Activated naive CD4-positive, alpha-beta T cell treated with anti-CD3 and anti-CD28 coated beads, Interleukin-2, amount 10 ng/mL, durations not matched to agents 7 days and 5 days (primary cell): ENCODE measurements at places on chromosomes 6 and 20.

DNA sequence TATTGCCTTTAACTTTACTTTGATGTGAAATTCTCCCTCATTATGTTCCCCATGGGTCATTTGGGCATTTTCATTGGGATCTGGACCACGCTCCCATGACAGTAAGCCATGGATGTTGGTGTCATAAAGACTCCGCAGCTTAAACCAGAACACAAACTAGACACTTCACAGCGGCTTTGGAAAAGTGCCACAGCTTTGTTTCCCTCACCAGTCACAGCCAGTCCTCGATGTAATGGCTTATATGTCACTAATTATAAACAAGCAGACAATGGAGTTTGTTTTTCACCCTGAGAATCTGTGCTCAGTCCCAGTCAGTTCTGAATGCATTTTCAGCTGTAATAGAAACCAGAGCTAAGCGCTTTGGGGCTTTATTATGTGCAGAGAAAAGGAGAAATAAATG lies 23.2 kb upstream of the DAAM2 start:
- no peak overlapping the region for H3K27ac ChIP-seq
- peaks cover 2% of the 10 kb centered on the region for H3K27me3 ChIP-seq
- no peak for DNase-seq
- H3K4me3 ChIP-seq = no peak overlapping the region
- no peaks in the 10 kb centered on the region for H3K4me1 ChIP-seq

DNA sequence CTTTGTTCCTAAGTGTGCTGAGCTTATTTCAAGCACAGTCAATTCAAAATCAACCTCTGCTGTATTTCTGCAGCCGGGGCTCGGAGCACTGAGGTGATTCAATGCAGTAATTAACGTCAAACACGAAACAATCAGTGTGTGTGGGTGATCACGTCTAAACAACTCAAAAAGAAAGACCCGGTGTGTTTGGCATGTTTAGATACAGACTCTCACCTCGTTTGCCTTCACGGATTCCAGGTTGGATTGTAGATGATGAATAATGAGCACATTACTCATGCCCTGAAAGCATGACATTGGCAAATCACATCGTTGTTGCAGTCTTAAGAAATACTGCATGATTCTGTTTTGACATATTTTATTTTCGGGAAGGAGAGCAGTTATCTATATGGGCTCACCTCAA lies 231.0 kb downstream of the QKI start:
- no peaks in the 10 kb centered on the region for H3K4me1 ChIP-seq
- no peak overlapping the region for H3K4me3 ChIP-seq
- H3K27me3 ChIP-seq = no peaks in the 10 kb centered on the region
- no peaks in the 10 kb centered on the region for H3K36me3 ChIP-seq
- DNase-seq = no peak

- H3K36me3 ChIP-seq = peaks cover 18% of the 10 kb centered on the region
- no peak overlapping the region for H3K27ac ChIP-seq
- DNase-seq = no peak
- H3K4me1 ChIP-seq = peaks cover 6% of the 10 kb centered on the region
Observed at GRCh38 chr6:38577492-38577891, 62.2 kb downstream of the BTBD9 start.

DNA sequence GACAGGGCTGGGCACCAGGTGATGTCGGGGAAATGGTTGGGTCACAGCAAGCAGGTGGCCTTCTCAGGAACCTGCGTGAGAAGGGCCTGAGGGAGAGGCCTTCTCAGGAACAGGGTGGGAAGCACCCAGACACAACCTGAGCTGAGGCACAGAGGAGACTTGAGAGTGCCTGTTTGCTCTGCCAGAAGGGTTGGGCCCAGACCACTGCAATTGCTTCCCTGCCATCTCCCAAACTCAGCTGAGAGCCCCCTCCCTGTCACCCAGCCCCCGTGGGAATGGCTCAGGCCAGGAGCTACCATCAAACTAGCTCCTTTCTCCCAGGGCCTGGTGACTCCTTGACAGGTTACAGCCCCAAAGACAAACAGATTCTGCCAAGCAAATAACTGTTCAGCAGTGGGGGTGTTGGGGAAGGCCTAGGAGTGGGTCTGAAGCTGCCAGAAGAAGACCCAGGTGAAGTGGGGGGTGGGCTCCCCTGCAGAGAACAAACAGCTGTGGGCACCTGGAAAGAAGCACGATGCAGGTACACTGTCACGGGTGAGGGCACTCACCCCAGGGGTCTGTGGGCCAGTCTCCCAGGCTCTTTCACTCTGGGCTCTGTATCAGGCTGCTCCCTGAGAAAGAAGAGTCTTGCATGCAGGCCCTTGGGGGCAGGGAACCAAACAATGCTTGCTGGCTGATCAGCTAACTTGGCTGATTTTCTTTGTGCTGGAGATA lies 30.4 kb upstream of the SPDEF start:
- H3K27ac ChIP-seq = no peak overlapping the region
- no peak overlapping the region for H3K4me3 ChIP-seq
- no peaks in the 10 kb centered on the region for H3K4me1 ChIP-seq
- no peak for DNase-seq
- H3K36me3 ChIP-seq = peaks cover 4% of the 10 kb centered on the region

- H3K27me3 ChIP-seq = peaks cover 37% of the 10 kb centered on the region
- no peaks in the 10 kb centered on the region for H3K36me3 ChIP-seq
- H3K4me1 ChIP-seq = no peaks in the 10 kb centered on the region
- no peak for DNase-seq
- no peak overlapping the region for H3K4me3 ChIP-seq
Observed at GRCh38 chr6:36326356-36326995, 10.2 kb downstream of the BNIP5 start.

GRCh38 chr6:145067430-145067829 lies 667.9 kb downstream of the EPM2A start:
- no peak overlapping the region for H3K4me3 ChIP-seq
- no peak overlapping the region for H3K27ac ChIP-seq
- H3K4me1 ChIP-seq = no peaks in the 10 kb centered on the region
- no peaks in the 10 kb centered on the region for H3K36me3 ChIP-seq
- DNase-seq = no peak

- H3K4me3 ChIP-seq = no peak overlapping the region
- no peaks in the 10 kb centered on the region for H3K36me3 ChIP-seq
- no peak overlapping the region for H3K27ac ChIP-seq
Observed at GRCh38 chr20:53490620-53491019, 103.0 kb downstream of the ZNF217 start.

GRCh38 chr6:163345931-163346330 lies 68.6 kb upstream of the QKI start:
- H3K4me3 ChIP-seq = no peak overlapping the region
- no peaks in the 10 kb centered on the region for H3K36me3 ChIP-seq
- no peak for DNase-seq

DNA sequence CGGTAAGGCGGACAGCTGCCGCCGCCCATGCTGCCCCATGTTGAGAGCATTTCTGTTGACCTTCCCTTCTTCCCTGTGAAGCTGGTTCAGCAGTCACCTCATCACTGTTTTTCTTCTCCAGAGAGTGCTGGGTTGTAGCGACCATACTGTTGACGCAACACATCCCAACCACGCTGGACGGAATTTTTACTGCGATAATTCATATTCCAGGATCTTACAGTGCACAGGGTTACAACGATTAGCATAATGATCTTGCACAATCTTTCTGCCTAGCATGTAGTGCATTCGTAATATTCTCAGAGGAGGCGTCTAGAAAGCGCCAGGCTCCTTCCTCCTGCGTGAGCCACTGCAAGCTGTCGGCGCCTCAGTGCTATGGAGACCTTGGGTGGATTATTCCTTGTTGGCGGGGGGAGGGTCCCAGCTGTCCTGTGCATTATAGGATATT lies 137.0 kb downstream of the MTHFD1L start:
- no peaks in the 10 kb centered on the region for H3K27me3 ChIP-seq
- no peak overlapping the region for H3K27ac ChIP-seq
- DNase-seq = no peak
- H3K36me3 ChIP-seq = peaks cover 2% of the 10 kb centered on the region

GRCh38 chr6:165668951-165669350 lies 5.9 kb upstream of the PDE10A start:
- no peak overlapping the region for H3K27ac ChIP-seq
- H3K4me3 ChIP-seq = no peak overlapping the region
- DNase-seq = no peak
- H3K27me3 ChIP-seq = peaks cover 20% of the 10 kb centered on the region
- H3K4me1 ChIP-seq = peaks cover 3% of the 10 kb centered on the region

DNA sequence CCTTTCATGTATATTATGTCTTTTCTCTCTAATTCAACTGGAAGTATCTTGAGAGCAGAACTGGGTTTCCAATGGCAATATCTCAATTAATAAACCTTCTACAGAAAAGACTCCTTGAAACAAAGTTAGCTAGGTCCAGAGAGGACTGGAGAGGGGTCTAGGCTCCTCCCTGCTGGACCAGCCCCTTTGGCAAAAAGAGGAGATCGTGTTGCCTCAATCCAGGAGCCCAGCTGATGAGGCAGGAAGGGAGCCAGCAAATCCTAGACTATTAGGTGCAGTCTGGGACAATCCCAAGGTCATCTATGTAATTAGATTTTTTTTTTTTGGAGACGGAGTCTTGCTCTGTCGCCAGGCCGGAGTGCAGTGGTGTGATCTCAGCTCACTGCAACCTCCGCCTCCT lies 21.9 kb downstream of the BCL2L1 start:
- DNase-seq = no peak
- H3K4me3 ChIP-seq = no peak overlapping the region
- no peak overlapping the region for H3K27ac ChIP-seq
- H3K36me3 ChIP-seq = peaks cover 48% of the 10 kb centered on the region

DNA sequence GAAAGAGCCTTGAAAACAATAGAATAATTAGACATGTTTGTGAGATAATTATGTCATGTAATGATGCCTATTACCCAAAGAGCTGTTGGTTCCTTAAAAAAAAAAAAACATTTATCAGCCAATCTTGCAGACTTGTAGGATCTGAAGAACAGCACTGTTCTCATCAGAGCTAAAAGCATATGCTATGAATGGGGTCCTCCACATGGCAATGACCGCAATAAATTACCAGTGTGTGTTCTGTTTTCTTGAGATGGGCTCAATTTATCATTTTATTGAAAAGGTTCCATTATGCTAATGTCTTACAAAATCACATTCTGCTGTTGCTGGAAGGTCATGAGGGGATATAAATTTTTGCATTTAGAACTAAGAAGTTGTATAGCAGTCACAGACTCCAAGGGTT lies 484.7 kb downstream of the PRKN start:
- H3K27me3 ChIP-seq = no peaks in the 10 kb centered on the region
- no peak overlapping the region for H3K27ac ChIP-seq
- H3K36me3 ChIP-seq = no peaks in the 10 kb centered on the region
- no peak for DNase-seq
- H3K4me1 ChIP-seq = no peaks in the 10 kb centered on the region
- no peak overlapping the region for H3K4me3 ChIP-seq

- H3K4me1 ChIP-seq = peaks cover 16% of the 10 kb centered on the region
- H3K27ac ChIP-seq = no peak overlapping the region
- peaks cover 1% of the 10 kb centered on the region for H3K36me3 ChIP-seq
- no peaks in the 10 kb centered on the region for H3K27me3 ChIP-seq
- DNase-seq = no peak
- H3K4me3 ChIP-seq = no peak overlapping the region
Observed at GRCh38 chr20:62055106-62055861, 10.4 kb downstream of the TAF4 start.

DNA sequence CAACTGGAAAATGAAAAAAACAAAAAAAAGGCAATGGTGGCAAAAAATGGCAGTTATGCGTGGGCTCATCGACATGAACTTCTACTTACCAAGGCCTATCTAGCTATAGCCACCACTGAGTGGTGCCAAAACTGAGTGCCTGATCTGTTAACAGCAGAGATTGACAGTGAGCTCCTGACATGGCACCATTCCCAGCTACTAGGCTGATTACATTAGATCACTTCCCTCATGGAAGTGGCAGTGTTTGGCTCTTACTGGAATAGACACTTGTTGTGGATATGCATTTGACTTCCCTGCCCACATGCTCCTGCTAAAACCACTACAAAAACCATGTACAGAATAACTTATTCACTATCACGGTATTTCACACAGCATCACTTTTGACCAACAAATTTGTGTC lies 216.1 kb upstream of the SGK1 start:
- DNase-seq = no peak
- H3K4me3 ChIP-seq = no peak overlapping the region
- H3K4me1 ChIP-seq = peaks cover 42% of the 10 kb centered on the region
- H3K27ac ChIP-seq = no peak overlapping the region
- no peaks in the 10 kb centered on the region for H3K27me3 ChIP-seq

DNA sequence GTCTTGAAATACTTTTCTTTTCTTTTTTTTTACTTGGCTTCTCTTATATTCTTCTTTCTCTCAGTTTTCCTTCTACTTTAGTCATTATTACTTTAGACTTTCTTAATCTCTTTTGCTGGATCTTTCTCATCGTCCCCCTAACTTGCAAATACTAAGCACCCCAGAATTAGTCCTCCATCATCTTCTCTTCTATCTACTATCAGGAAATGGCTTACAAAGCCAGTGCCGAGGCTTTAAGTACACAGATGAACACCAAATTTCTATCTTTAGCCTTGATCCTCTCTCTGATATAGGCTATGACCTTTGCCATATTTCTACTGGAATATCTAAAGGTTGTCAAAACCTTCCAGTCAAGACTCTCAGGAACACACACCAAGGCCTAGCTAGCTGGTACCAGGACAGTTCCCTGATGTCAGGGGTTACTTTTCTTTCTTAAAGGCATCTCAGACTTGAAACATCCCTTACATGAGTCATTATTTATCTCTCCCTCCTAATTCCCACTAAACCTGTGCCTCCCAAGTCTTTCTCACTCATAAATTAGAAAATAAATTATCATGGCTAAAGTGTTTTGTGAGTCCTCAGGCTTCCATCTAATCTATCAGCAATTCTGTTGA lies 278.6 kb upstream of the TCF21 start:
- H3K36me3 ChIP-seq = no peaks in the 10 kb centered on the region
- H3K4me1 ChIP-seq = no peaks in the 10 kb centered on the region
- no peak overlapping the region for H3K27ac ChIP-seq
- no peak overlapping the region for H3K4me3 ChIP-seq

DNA sequence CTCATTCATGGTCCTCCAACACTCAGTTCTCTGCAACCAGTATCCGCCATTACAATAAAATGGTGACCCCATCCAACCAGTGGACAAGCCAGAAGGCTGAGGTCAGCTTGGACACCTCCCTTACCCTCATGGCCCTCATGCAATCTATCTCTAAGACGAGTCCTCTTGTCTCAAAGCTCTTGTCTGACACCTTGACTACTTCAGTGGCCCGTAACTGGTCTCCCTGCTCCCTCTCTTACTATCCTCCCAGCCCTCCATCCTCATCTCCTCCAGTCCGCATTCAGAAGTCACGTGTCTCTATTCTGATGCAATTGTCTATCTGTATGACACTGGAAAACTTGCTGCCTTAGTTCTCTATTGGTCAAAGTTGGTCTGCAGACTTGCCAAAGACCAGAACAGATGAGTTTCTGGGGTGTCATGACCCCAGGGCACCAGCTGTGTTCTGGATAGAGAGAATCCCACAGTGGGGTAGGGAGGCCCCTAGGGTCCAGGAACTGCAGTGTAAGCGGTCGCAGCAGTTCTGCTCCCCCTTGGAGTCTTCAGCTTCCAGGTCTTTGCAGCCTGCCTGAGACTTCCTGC lies 59.6 kb upstream of the RNF24 start:
- no peak overlapping the region for H3K4me3 ChIP-seq
- no peak overlapping the region for H3K27ac ChIP-seq
- H3K4me1 ChIP-seq = peaks cover 34% of the 10 kb centered on the region
- H3K36me3 ChIP-seq = peaks cover 7% of the 10 kb centered on the region
- peaks cover 16% of the 10 kb centered on the region for H3K27me3 ChIP-seq

- no peaks in the 10 kb centered on the region for H3K36me3 ChIP-seq
- no peak overlapping the region for H3K4me3 ChIP-seq
- peaks cover 83% of the 10 kb centered on the region for H3K27me3 ChIP-seq
- DNase-seq = no peak
Observed at GRCh38 chr20:21708738-21709534, 3.5 kb downstream of the PAX1 start.

GRCh38 chr6:95169775-95170174 lies 407.6 kb upstream of the MANEA start:
- H3K27ac ChIP-seq = no peak overlapping the region
- H3K36me3 ChIP-seq = no peaks in the 10 kb centered on the region
- DNase-seq = no peak
- no peaks in the 10 kb centered on the region for H3K4me1 ChIP-seq
